ENCODE measurements at places on chromosomes 2 and 18.
A peak's percentile ranks its signal among the peaks of the same experiment; 100 is the strongest.

- DNase-seq, result no peak
Measured at GRCh38 chr2:4670331-4670730, 967.0 kb downstream of the DCDC2C start.

GRCh38 chr2:216222650-216223352, 113.7 kb downstream of the XRCC5 start:
- no peak for DNase-seq

- DNase-seq, result no peak
Measured at GRCh38 chr2:219728991-219729487, 101.6 kb downstream of the SLC4A3 start.

- no peak for DNase-seq
Measured at GRCh38 chr2:74550231-74550630, 3.5 kb downstream of the LOXL3 start.

DNA sequence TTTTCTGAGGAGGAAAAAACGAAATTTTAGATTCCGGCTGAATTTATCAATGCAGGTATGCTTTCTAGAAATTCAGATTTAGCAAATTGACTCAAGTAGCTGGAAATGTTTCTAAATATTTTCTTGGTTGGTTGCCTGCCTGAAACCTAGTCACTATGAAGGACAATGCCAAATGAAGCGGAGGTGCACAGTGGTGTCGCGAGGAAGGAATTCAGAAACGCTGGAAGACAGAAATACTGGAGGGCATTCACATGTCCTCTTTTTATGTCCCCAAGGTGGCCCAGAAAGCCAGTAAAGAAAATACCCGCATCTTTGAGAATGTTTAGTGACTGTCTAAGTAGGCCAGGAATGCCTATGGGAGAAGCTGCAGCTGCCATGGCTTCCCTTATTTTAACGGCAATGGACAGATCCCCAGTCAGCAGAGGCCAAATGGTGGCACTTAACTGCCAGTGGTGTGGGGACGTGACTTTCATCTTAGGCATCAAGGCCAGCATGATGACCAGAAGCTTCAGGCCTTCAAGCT, 15.8 kb upstream of the EFR3B start:
- no peak for DNase-seq

DNA sequence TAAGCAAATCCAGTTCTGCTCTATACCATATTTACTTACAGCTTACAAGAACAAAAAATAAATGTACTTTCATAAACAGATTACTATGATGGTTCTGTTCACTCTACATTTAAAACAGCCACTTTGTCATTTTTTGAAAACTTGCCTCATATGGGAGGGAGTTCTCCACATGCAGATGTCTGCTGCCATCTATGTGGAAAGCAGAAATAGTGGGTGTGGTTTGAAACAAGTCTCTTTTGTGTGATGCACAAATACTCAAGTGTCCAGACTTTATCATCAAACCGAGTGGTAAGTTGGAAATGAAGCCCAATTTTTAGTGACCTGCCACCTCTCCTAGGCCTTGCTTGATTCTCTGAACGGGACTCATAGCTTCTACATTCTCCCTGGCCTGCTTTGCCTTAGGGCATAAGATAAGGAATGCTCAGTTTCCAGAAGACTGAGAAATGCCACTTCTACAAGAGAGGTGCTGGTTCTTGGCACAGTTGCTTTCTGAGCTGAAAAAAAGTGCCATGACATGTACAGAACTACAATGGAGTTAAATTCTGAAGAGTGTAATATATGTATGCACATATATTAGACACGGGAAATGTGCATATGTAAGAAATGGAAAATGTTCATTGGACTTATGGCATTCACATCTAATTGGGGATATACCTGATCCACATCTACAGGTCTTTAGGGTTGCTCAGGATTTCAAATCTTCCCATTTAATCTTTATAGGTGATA, 221.0 kb downstream of the SLC8A1 start:
- no peak for DNase-seq

DNA sequence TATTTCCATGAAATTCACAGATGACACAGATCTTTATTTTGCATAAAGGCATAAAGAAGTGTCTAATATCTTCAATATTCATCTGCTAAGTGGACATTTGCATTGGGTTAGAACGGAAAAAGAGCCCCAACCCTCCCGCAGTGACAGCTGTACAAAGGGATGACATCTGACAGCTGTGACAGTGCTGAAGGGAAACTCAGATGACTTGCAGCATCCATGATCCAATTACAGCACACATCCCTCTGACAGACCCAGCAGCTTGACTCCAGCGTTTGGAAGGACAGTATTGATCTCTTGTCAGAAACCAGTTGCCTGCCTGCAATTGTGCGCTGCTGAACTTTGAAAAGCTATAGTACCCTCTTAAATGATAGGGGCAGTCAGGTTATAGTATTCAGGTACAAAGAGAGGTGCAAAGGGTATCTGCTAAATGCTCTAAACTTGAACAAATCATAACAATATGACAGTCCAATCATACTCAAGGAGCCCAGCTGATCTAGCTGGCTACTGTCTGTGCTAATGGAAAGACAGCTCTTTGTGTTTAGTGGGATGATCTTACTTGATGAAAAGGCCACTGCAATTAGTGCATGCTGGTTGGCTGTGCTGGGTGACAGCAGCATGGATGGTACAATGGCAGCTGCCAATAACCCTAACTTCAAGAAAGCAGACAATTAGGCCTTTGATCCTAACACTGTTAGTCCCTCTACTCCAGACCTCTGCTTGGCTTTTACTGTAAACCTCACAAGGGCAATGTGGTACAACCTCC, 599.2 kb downstream of the NR4A2 start:
- peak; percentile 13 for DNase-seq

- peak; percentile 21 for DNase-seq
Measured at GRCh38 chr2:234446404-234447076, 50.3 kb downstream of the ARL4C start.

GRCh38 chr2:222709191-222709891, 37.9 kb downstream of the MOGAT1 start:
- DNase-seq, result peak; percentile 86

GRCh38 chr18:28831476-28831875, 654.5 kb upstream of the CDH2 start:
- no peak for DNase-seq

DNA sequence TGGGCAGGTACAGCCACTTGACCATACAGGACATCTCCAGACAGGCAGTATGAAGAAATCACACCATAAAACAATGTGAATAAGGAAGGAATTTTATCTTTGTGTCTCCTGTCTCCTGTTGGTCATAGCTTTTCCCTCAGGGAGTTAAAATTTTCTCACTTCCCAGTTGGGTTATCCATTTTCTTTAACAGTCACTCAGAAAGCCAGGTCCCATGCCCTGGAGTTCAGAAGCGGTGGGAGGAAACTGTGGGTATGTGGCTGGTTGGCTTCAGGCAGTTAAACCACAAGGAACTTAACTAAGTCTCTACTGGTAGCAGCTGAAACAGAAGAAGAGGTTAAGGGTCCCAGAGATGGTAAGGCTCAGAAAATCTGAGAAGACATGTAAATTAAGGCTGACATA, 6.5 kb upstream of the SMAD2 start:
- no peak for DNase-seq

DNA sequence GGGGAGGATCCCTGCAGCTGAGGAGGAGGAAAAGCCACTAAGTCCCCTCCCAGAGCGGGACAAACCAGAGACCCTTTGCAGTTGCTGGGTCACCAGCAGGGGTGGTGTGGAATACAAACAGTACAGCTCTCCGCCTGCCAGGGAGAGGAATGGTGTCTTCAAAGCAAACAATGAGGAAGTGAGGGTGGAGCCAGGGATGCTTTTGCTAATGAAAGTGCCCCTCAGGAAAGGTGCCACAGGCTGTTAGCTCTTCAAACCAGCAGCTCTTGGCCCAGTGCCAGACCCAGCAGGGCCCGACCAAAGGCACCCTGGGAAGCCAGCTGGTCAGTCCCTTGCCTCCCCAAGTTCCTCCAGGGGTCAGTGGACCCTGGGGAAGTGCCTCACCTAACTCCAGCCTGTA, 102.8 kb downstream of the HIBCH start:
- no peak for DNase-seq
